ENCODE measurements at places on chromosomes 6 and 20. TPM values are rescaled to one million over a fixed set of nuclear protein-coding genes. Genes with fewer than 3 reads are reported as not detected.

Gene PLAGL2
- 7.5 TPM for total RNA-seq

Gene CST2
- total RNA-seq, result not detected

Gene SPINT3
- not detected for total RNA-seq

Gene PLCB1
- 43.8 TPM for total RNA-seq

Gene LY6G6F
- total RNA-seq, result not detected

Gene BMP7
- not detected for total RNA-seq

Gene C6orf89
- 40.8 TPM for total RNA-seq

Gene CST5
- total RNA-seq, result not detected

Gene ESR1
- total RNA-seq, result under 0.01 TPM

Gene SCUBE3
- total RNA-seq, result 1.7 TPM

Gene CDKAL1
- total RNA-seq, result 28.7 TPM

Gene GNRH2
- 0.57 TPM for total RNA-seq

Gene FAM162B
- 0.33 TPM for total RNA-seq

All from vein endothelial cell (primary cell).